Stimulated activated CD8-positive, alpha-beta memory T cell treated with anti-CD3 and anti-CD28 coated beads, Interleukin-15, amount 100 ng/mL, for 48 hours (primary cell): ENCODE measurements at places on chromosomes 11 and 22.

- DNase-seq: no peak
These were observed 3.2 kb upstream of the SYT8 start for GRCh38 chr11:1831338-1832210.

DNA sequence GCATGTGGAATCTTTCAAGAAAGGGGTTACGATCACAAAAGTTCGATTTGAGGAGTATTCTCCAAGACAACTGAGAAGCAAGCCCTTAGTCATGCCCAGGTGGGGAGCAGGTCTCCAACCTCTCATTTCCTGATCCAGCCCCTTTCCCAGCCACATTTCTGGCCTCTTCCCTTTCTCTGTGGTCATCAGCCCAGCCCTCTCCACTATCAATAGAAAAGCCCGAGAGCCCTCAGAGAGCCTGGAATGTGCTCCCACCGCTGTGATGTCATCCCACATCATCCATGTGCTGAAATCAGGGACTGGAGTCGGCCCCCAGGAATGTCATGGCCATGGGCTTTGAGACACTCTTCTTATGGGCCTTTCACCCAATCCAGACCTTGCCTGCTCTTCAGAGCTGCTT lies 62.6 kb downstream of the KCNJ1 start:
- DNase-seq: no peak

DNA sequence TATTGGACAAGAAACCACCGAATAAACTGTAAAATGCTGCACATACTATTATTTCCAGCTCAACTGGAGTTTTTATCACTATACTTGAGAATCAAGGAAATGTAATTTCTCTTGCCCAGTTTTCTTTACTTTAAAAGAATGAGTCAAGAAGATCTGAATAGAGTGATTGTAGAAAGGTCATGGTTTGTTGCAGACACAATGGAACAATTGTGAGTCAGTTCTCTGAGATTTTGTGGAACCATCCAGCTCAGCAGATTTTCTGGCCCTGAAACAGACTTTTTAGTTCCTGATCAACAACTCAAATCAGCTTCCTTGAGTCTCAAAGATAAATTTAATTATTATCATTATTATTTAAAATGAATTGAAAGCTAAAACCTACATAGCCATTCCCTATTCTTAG lies 1.3 kb downstream of the TCN1 start:
- no peak for DNase-seq

- DNase-seq: no peak
These were observed 12.2 kb downstream of the OR5J2 start for GRCh38 chr11:56188602-56189001.

DNA sequence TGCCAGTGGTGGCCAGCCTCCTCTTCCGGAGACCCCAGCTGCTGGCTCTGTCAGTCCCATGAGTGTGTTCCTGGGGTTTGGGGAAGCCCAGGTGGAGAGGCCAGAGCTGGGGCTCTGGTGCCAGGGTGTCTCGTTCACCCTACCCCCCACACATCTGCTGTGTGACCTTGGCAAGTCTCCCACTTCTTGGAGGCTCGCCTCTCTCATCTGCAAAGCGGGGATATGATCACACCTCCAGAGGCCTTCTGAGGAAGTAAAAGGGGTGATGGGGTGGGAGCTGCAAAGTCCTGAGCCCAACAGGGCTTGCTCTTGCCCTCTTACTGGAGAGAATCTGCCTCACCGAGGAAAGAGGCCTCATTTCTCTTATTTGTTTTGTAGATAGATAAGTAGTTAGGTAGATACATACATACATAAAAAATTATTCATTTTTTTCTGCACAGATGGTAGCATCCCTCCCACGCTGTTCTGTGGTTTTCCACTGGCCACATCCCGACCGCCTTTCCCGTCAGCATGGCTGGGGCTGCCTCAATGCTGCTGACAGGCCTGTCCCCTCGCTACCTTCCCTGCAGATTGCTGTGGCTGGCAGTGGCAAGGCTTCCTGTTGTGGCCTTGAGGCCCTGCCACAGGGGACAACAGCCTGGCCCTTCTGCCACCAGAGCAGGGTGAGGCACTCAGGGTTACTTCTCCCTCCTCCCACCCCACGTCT lies 23.9 kb downstream of the MYO7A start:
- peak; percentile 67 for DNase-seq

- DNase-seq: no peak
These were observed 170.7 kb downstream of the CHST1 start for GRCh38 chr11:45494738-45495137.

GRCh38 chr22:29882716-29883044 lies 294 bp upstream of the MTMR3 start:
- DNase-seq: no peak

DNA sequence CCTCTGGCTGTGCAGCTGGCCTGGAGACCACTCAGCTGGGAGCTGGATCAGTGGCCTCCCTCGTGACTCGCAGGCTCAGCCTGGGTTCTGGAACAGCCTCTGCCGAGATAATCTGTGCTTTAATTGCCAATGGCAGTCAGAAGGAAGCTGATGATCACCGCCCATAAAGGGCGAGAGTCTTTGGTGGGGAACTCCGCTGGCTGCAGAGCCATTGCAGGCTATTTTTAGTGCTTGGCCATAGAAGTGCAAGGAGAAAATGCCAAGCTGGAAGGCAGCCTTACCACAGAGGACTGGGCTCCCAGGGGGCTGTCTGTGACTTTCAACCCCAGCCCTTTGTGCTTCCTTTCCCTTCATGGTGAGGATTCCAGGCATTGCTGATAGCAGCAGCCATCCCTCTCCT lies 62.2 kb upstream of the TENM4 start:
- DNase-seq: no peak

- DNase-seq: no peak
These were observed 43.2 kb downstream of the DKK3 start for GRCh38 chr11:11965192-11965591.

DNA sequence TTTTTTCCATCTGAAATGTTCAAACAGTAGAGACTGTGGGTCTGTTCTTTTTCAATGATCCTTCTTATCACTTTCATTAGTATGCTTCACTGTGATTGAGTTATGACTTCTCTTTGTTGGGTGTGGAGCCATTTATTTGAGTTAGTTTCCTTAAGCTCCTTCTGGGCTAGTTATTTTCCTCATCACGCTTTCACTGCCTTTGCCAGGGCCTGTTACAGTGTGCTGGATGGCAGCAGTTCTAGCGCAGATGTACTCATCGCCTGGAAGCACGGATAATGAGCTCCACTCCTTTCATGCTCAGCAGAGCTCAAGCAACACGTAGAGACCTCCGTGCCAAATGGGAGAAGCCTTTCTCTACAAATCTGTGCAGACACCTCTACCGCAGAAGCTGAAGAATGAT lies 7.0 kb upstream of the ARHGAP42 start:
- DNase-seq: no peak

DNA sequence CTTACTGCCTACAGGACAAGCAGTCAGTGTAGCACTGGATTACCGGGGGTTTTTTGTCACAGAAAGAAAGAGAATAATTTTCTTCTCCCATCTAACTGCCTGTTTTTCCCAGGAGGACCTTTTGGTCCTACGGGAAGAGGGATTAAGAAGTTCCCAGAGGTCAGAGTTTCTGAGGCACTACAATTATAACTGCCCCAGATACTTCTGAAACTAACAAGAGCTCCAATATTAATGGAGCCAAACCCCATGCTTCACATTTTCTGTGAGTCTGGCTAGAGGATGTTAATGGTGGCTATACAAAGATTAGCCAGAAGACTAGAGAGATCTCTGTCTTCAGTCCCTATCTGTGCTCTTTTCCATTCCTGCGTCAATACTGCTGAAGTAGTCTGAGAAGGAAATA lies at the start of gene OR56A3:
Gene OR56A3, plus strand, starts transcription at position 301 of the 400 bp plus-strand sequence. CDS start 5,096 bp downstream, outside the sequence.
- DNase-seq: no peak

GRCh38 chr22:28259774-28260312 lies 340.8 kb upstream of the PITPNB start:
- no peak for DNase-seq

- DNase-seq: no peak
These were observed 6.5 kb upstream of the IL18BP start for GRCh38 chr11:71992136-71992730.

GRCh38 chr11:27392278-27393114 lies 29.5 kb upstream of the CCDC34 start:
- no peak for DNase-seq

- DNase-seq: no peak
These were observed 23.5 kb downstream of the MUC6 start for GRCh38 chr11:1012740-1013630.

GRCh38 chr22:24580276-24580675 lies 12.6 kb downstream of the LRRC75B start:
- DNase-seq: no peak

GRCh38 chr11:16881074-16881709 lies 133.0 kb downstream of the PLEKHA7 start:
- no peak for DNase-seq

GRCh38 chr22:27720860-27721259 lies 80.7 kb downstream of the MN1 start:
- no peak for DNase-seq

GRCh38 chr11:119193001-119193400 lies 7.7 kb downstream of the NHERF4 start:
- DNase-seq: no peak

- DNase-seq: no peak
These were observed 93.8 kb downstream of the NECTIN1 start for GRCh38 chr11:119635041-119635740.

DNA sequence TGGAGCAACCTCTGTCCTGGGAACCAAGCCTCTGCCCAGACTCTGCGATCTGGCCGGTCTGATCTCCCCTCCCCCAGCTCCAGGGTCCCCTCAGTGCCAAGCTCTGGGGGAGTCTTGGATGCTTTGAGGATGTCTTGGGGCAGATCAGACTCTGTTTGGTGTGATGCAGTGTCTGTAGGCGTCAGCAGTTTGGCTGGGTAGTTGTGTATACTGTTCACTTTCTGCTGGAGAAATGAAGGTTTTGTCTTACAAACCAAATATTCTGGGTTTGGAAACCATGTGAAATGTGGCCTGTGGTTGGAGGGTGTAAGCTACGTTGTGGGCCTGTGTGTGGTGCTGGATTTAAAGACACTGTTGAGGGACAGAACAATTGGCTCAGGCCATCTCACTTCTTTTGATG lies 4.6 kb downstream of the INSC start:
- DNase-seq: no peak

DNA sequence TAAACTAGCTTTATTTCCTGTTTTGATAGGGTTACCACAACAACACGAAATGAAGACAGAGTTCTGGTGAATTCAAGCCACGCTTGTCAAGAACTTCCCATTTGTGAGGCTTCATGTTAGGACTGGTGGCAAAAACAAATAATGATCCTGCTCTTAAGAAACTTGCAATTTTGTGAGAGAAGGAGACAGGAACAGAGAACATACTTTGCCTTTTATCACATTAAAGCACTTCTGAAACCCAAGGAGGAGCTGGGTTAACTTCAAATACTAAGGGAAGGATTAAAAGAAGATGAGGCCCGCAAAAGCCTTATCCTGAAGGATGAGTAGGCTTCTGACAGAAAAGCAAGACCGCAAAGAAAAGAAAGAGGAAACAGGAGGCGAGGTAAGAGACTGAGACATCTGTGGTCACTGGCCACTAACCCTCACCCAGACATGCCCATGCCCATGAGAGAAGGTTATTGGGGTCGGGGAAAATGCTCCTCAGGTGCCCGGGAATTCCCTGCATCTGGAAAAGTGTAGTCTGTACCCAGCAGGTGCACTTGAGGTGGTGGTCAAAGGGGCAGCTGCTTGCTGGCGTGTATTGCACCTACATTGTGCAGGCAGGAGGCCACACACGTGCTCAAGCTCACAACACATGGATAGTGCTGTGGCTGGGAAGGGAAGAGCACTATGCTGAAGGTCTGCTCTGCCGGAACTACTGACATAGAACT lies 50.5 kb downstream of the MAPK1 start:
- DNase-seq: no peak

- DNase-seq: no peak
These were observed 67.9 kb upstream of the WNT7B start for GRCh38 chr22:46044621-46045458.

DNA sequence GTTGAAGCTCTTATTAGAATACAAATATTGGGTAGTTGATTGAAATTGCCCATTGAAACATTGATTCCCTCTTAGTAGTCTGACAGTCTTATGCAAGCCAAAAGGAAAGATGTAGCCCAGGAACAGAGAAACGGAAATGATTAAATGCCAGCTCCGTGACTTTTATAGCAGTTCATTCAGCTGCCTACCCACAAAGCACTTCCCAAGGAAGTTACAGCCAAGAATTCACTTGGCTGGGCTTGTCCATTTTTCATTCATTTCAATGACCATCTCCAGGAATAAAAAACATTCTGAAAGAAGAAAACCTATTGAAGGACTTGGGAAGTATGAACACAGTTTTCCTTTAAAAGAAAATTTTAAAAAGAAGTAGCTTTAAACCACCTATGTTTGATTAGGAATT lies 62.0 kb downstream of the NCAM1 start:
- DNase-seq: no peak

GRCh38 chr22:39360674-39361413 lies 11.1 kb downstream of the SYNGR1 start:
- no peak for DNase-seq

DNA sequence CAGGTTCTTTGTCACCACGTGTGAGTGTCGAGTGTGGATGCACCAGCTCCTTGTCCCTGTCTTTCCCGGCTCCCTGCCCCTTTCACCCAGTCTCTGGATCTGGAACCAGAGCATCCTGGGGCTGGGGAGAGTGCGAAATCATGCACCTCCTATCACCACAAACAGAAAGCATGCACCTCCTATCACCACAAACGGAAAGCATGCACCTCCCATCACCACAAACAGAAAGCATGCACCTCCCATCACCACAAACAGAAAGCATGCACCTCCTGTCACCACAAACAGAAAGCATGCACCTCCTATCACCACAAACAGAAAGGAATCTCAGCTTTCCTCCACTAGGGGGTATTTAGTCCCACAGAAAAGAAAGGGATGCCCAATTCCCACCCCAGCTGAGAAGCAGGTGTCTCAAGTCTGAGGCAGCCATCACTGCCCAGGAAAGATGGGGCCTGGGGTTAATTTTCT lies 5.9 kb upstream of the GLB1L3 start:
- DNase-seq: no peak

- no peak for DNase-seq
These were observed 265.3 kb downstream of the OPCML start for GRCh38 chr11:133266986-133267385.

DNA sequence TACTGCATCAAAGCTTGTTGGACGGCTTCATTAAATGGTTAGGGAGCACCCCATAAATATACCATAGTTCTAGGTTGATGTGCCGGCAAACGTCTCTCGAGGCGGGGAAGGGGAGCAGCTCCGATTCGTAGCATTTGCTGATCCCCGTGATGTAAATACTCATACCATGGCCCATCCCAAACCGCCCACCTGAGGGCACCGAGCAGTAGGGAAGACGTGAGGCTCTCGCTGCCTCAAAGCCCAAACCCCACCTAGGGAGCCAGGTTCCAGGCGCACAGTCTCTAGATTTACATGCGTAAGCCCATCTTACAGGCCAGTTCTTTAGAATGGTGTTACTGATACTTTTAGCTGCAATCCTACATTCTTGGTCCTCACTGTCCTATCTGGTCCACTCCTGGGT lies 124.0 kb downstream of the FEZ1 start:
- DNase-seq: no peak

DNA sequence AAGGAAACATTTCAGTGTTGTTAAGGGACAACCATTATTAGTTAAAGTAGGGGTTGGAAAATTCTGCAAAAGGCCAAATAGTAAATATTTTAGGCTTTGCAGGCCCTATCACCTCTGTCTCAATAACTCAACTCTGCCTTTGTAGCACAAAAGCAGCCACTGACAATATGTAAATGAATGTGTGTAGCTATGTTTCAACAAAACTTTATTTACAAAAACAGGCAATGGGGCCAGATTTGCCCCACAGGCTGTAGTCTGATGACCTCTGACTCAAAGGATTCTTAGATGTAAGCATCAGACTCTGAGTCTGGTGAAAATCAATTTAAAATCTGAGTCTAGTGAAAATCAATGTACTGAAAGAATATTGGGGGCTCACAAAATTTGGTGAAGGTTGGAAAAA lies 50.3 kb downstream of the PAK1 start:
- no peak for DNase-seq
